ENCODE measurements at places on chromosomes 1 and 21. TPM values are rescaled to one million over a fixed set of nuclear protein-coding genes. Genes with fewer than 3 reads are reported as not detected.

PAPPA2 gene
- total RNA-seq, result not detected

EPHA10 gene
- total RNA-seq, result 0.61 TPM

SLFNL1 gene
- 1.4 TPM for total RNA-seq

HES3 gene
- not detected for total RNA-seq

DNA sequence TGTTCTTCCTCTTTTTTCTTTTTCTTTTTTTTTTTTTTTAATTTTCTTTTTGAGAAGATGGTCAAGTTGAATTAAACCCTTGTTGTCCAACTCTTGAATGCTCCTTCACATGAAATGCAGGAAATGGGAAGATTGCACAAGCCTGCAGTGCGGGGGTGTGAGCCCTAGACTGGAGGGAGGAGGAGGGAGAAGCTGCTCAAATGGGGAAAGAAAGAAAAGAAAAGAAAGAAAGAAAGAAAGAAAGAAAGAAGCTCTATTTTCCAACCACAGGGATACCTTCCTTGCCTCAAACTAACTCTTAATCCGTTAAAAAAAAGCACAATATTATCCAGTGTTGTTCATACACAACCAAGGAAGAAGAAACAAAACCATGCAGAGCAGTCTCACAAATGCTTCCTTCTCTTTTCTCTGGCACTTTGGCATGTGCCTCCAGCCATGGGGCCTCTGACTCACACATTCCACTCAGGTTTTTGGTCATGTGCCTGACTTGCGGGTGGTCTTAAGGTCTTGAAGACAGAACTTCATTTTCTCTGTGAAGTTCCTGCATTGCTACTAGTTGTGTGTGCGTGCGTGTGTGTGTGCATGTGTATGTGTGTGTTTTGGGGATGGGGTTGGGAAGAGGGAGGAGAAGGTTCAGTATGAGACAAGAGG is 276.1 kb downstream of the RPS6KC1 start:
- H3K27me3 ChIP-seq, result no peaks in the 10 kb centered on the region
- H3K4me1 ChIP-seq, result no peaks in the 10 kb centered on the region
- H3K36me3 ChIP-seq, result no peaks in the 10 kb centered on the region

DNA sequence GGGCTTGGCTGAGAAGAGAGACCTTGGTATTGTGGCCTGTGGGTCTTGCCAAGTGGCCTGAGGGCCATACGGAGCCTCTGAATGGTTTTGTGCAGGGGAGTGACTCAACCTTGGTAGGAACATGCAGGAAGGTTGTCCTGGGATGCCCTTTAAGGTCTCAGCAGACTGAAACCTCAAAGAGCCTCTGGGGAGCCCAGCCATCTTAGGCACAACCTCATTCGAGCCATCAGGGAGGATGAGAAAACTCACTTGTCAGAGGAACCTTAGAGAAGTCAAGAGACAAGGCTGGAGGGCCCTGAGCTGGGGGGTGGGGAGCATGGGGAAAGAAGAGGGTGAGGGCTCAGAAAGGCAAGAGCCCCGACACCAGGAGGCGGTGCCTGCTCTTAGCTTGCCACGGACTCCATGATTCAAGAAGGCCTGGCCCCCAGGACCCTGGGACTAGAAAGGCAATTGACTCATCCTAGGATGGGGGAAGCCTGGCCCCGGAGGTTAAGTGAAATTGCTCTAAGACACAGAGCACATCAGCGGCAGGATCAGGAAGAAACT is 13.0 kb downstream of the IFI6 start:
- peak overlapping the region; percentile 98 for H3K27ac ChIP-seq
- H3K27me3 ChIP-seq, result no peaks in the 10 kb centered on the region
- H3K36me3 ChIP-seq, result no peaks in the 10 kb centered on the region

DNA sequence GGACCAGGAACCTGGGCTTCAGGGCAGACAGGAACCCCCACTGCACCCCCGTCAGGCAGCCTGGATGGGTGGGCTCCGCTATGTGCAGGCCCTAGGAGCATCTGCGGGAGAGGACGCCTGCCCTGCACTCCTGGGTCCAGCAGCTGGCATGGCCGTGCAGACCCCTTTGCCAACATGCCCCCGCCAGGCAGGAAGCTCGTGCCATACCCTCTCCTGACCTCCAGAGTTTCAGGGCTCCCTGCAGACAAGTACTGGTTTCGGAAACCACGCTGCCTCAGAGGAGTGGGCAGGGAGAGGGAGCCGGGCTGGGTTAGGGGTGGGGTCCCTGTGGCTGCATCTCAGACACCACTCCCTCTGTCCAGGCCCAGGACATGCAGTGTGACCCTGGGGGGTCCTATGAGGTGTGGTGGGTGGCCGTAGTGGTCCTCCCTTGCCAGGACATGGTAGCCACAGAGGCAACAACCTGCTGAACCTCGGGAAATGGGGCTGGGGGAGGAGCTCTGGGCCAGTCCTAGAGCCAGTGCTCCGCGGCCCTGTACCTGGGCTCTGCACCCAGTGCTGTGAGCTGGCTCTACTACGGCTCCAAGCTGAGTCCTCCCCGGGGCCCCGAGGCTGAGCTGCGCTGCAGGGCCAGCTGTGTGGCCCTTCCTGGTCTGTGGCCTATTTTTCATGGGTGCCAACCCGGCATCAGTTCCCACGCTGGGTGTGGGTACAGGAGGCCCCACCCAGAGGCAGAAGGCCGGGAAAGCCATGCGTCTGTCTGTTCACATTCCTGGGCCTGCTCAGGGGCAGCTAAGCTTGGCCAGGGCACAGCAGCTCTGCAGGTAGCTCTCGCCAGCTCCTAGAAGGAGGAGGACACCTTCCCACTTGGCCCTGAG is 1.4 kb downstream of the PLEKHN1 start:
- no peak for DNase-seq
- H3K36me3 ChIP-seq, result no peaks in the 10 kb centered on the region
- peaks cover 16% of the 10 kb centered on the region for H3K4me1 ChIP-seq
- no peak overlapping the region for H3K27ac ChIP-seq

GRCh38 chr1:62844030-62844429 is 60.1 kb downstream of the ATG4C start:
- no peaks in the 10 kb centered on the region for H3K27me3 ChIP-seq
- no peak overlapping the region for H3K4me3 ChIP-seq
- DNase-seq, result no peak
- no peak overlapping the region for H3K27ac ChIP-seq

GRCh38 chr1:94416901-94417727 is 1.1 kb upstream of the ABCD3 start:
- H3K27ac ChIP-seq, result peak overlapping the region; percentile 73
- H3K27me3 ChIP-seq, result no peaks in the 10 kb centered on the region
- no peaks in the 10 kb centered on the region for H3K36me3 ChIP-seq
- H3K4me1 ChIP-seq, result peaks cover 12% of the 10 kb centered on the region
- no peak for DNase-seq

DNA sequence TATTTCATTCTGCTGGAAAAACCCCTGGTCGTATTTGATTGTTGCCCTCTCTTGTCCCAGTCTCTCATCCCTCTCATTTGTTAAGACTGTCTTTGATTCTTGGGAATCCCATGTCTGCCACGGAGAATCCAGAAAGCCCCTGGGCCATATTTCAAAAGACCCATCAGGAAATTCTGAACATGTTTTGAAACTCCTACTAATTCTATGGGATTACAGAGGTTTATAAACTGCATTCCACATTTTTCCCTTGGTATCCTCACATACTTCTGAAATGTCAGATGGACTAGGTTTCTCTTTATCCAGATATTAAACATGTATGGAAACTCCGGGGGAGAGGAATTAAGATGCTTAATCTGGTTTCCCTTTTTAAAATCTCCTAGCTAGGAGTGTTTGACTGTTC is 80.0 kb downstream of the HUNK start:
- H3K4me1 ChIP-seq, result no peaks in the 10 kb centered on the region
- no peaks in the 10 kb centered on the region for H3K36me3 ChIP-seq
- no peaks in the 10 kb centered on the region for H3K27me3 ChIP-seq
- no peak overlapping the region for H3K4me3 ChIP-seq
- DNase-seq, result no peak

GRCh38 chr1:112836642-112837041 is 119.4 kb downstream of the SLC16A1 start:
- H3K4me3 ChIP-seq, result no peak overlapping the region
- no peak overlapping the region for H3K27ac ChIP-seq
- no peaks in the 10 kb centered on the region for H3K27me3 ChIP-seq
- peaks cover 15% of the 10 kb centered on the region for H3K4me1 ChIP-seq

DNA sequence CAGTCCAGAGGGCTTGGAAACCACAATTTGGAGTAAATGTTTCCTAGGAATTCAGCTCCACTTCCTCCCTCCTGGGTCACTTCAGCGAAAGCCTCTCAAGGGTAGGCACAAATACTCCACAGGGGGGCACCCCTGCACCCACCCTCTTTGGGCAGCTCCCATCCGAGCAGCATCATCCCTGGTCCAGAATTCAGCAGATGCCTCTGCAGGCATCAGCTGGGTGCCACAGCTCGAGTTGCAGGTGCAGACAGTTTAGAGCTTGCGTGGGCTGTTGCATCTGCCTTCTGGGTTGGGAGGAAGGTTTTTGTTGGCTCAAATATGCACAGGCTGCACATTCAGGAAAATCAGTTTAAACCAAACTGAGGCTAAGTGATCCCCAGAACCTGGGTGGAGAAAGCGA is 25.0 kb downstream of the KANK4 start:
- H3K4me1 ChIP-seq, result no peaks in the 10 kb centered on the region
- no peak overlapping the region for H3K27ac ChIP-seq
- DNase-seq, result no peak
- no peaks in the 10 kb centered on the region for H3K36me3 ChIP-seq

DNA sequence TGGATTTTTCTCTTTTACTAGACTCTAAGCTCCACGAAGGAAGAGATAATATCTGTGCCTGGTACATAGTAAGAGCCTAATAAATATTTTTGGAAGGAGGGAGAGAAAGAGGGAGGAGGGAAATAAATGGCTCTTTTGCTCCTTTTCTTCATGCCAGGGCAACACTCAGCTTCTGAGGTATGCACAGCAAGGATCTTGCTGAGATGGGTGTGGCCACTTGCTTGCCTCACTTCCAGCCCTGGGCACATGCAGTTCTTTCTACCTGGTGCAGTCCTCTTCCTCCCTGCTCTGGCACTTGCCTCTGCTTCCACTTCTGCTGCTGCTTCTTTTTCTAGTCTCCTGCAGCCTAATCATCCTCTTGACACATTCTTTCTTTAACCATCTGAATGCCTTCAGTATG is 148.1 kb downstream of the FGGY start:
- H3K27ac ChIP-seq, result no peak overlapping the region
- no peaks in the 10 kb centered on the region for H3K27me3 ChIP-seq
- H3K4me3 ChIP-seq, result no peak overlapping the region
- no peaks in the 10 kb centered on the region for H3K36me3 ChIP-seq
- no peak for DNase-seq

DNA sequence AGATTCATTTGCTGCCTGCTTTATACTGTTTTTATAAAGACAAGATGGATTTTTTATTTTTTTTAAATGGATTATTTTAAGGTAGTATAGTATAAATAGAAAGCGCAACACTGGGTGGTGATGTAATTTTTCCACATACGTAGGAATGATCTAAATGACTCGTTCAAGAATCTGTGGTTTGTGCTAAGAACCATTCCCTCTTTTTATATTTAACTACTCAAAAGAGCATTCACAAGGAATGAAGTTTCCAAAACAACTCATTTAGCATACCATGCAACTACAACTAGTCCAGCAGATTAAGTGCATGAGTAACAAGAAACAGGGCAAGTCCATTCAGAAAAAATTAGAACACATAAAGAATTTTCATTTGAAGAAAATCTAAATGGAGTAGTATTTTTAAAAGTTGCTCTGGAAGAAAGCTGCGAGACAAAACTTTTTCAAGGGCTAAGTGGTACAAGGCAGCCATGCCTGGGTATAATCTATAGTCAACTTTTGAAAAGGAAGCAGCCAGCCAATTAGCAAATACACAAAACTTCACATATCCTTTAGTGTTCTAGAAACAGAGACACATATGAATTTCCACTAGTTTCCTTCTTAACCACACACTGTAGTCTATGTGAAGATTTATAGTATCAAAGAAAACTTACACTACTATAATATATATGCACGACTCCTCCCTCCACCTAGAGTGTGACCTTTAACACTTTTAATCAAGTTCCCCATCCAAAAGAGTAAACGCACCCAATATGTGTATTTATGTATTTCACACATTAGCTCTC is 23.4 kb downstream of the GTF2B start:
- H3K36me3 ChIP-seq, result peaks cover 30% of the 10 kb centered on the region
- DNase-seq, result no peak
- H3K4me1 ChIP-seq, result no peaks in the 10 kb centered on the region
- H3K4me3 ChIP-seq, result no peak overlapping the region

DNA sequence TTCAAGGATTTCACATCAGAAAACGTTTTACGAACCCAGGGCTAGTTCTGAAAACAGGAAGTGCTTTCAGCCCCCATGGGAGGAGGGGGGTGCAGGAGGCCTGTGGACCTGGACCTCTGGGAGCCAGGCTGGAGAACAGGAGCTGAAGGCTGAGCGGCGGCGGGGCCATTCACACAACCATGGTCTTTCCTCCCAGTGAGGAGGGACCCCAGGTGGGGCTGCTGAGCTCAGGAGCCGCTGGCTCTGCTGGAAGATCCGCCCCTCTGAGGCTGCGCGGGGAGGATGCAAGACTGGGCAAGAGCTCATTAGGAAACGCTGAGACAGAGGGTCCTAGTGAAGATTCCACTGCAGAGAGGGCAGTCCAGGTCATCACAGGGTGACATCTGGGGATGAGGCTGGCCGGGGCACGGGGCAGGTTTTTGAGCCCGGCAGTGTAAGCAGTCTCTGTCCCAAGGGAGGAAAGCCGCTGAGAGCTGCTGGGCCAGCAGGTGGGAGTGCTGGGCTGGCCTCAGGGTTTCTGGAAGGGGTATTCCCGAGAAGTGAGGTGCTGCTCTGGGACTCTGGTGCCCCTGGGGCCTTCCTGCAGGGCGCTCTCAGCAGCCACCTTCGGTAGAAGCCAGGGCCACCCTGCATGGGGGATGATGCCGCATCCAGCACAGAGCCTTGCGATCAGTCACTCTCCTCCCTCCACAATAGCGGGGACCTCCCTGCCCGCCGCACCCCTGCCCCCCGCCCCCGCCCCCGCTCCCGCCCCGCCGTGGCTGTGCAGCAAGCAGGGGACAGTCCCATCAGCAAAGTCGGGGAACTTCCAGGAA is 7.5 kb downstream of the MX2 start:
- peak overlapping the region; percentile 88 for H3K27ac ChIP-seq
- peak overlapping the region; percentile 52 for H3K4me3 ChIP-seq
- H3K36me3 ChIP-seq, result no peaks in the 10 kb centered on the region
- peak; percentile 76 for DNase-seq
- peaks cover 70% of the 10 kb centered on the region for H3K4me1 ChIP-seq

DNA sequence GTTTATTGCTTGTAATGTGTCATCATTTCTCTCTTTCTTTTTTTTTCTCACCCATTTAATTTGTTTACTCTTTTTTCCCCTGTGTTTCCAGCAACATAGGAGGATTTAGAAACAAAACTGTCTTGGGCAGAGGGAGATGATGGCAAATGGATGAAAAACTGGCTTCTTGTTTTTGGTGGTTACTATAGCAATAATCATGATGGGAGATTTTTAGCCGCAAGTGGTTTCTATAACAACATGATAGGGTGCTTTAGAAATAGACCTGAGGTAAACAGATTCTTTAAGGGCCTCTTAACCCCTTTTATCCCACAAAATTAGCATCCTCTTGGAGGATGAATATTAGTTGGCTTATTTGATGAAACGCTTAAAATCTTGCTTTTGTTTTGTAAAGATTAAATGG is 51.6 kb downstream of the CRB1 start:
- no peak overlapping the region for H3K27ac ChIP-seq
- H3K36me3 ChIP-seq, result no peaks in the 10 kb centered on the region
- H3K4me3 ChIP-seq, result no peak overlapping the region
- DNase-seq, result no peak
- no peaks in the 10 kb centered on the region for H3K27me3 ChIP-seq
